ENCODE measurements at places on chromosomes 5 and 9.

DNA sequence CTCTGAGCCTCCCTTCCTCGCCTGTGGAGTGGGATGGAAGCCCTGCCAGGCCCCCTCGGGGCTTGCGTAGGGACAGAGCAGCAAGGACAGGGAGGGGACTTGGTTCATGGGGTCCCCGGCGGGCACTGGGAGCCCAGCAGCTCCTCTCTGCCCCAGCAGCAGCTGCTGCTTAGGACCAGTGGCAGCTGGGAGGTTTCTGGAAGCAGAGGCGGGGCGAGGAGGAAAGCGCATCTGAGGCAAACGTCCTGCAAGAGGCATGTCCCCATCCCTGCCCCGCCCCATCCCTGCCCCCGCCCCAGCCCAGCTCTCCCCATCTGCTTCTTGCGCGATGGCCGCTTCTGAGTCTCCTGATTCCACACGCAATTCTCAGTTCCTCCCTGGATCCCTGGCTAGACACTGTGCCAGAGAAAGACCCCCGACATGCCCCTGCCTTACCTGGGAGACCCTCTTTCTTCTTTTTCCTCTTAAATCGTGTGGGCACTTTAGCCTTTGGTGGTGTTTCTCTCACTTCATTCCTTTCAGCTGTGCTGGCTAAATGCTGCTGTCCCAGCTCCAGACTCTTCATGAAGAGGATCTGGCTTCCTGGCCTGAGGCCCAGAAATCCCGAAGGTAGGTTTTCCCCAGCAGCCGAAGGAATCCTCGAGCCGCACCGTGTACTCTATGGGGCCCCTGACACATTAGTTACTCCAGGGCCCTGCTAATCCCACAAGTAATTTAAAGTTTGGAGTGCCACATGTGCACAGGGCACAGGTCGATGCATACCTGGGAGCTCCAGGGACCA is 4.4 kb upstream of the OR2S2 start:
- no peak for DNase-seq

DNA sequence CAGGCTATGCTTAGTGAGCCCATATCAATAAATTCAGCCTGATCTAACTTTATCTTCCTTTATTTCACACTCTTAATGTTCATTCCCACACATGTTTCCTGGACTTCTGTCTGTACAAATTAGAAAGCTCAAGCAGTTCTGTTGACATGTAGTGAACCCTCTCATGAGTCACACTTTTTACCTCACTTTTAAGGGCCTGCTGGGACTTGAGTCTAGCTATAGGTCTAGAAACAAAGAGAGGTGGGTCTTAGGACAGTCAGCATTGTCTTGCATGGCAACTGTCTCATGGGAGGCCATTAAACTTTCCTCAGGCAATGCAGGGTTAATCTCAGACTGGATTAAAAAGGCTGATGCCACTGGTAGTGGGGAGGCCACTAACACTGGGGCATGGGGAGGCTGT is 8.6 kb upstream of the CCNH start:
- no peak for DNase-seq

- DNase-seq: peak; percentile 48
Measured at GRCh38 chr5:42992088-42992879, 47.8 kb downstream of the ANXA2R start.

- no peak for DNase-seq
Measured at GRCh38 chr9:73158723-73159122, 7.1 kb downstream of the ANXA1 start.

- DNase-seq: no peak
Measured at GRCh38 chr5:57316798-57317327, 143.0 kb downstream of the GPBP1 start.

DNA sequence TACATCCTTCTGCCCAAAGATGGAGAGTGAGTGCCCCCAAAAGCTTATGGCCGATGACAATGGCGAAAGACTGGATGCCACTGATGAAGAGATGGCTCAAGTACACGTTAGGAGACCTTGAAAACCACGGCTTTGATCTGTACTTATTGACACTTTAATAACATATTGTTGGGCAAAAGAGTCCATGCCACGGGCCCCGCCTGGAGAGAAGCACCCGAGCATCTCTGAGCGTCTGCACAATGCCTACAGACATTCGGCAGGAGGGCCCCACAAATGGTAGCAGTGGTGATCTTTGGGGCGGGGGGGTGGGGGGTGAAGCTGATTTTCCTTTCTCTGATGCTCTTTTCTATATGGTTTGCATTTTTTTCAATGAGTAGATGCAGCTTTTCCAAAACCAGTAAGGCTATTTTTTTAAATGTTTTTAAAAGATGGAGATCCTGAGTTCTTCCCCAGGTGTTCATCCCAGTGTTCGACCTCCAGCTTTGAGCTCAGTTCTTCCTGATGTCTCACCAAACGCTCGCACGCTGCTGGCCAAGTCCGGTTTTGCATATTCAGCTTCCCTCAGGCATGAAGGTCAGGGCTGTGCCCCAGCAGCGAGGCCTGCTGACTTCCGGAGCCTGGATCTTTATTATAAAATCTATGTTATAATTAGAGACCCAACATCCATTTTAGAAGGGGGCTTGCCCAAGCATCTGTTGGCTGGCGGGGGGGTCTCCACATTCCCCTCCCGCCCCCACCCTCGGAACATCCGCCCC is 34.3 kb upstream of the BARHL1 start:
- no peak for DNase-seq

DNA sequence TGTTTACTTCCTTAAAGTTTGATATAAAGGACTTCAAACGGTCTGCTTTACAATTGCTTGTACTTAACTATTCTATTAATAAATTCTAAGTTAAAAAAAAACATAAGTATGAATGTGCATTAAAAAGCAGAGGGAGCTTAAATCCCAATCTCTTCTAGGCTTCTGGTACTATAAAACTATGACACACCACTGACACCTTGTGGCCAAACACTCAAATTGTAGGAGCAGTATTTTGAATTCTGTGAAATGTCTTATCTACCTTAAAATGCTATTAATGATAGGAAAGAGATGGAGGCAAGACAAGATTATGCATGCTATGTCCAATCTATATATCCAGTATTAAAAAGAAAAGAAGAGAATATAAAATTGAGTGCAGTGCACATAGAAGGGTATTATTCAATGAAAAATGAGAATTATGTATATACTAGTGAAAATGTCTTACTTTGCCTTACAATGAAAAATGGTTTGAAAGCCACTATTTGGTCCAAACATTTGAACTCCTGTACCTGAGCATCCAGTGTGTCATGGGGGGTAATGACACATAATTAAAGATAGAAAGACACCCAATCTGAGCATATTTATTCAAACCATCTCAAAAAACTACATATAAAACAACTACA is 87.6 kb downstream of the ERP44 start:
- DNase-seq: peak; percentile 32

- DNase-seq: no peak
Measured at GRCh38 chr9:69579032-69579758, 93.0 kb downstream of the APBA1 start.

GRCh38 chr9:104746798-104747197 is 685 bp upstream of the NIPSNAP3A start:
- DNase-seq: no peak

- no peak for DNase-seq
Measured at GRCh38 chr9:116939614-116940013, 252.5 kb downstream of the TRIM32 start.

- DNase-seq: no peak
Measured at GRCh38 chr5:14787801-14788579, 83.6 kb downstream of the ANKH start.

GRCh38 chr5:55441107-55441771 is 93.5 kb downstream of the PLPP1 start:
- DNase-seq: no peak

- no peak for DNase-seq
Measured at GRCh38 chr9:89528540-89528939, 30.6 kb upstream of the SEMA4D start.

Data from stimulated activated CD4-positive, alpha-beta T cell treated with anti-CD3 and anti-CD28 coated beads, Interleukin-1b, Interleukin-23, amount 100 ng/mL, for 4 hours (primary cell).